ENCODE measurements at places on chromosomes 4 and X. TPM values are rescaled to one million over a fixed set of nuclear protein-coding genes. Genes with fewer than 3 reads are reported as not detected.

SOX3 gene
- total RNA-seq: not detected

- DNase-seq: no peak
Observed at GRCh38 chr4:70688795-70689231, 481 bp downstream of the UTP3 start.

DNA sequence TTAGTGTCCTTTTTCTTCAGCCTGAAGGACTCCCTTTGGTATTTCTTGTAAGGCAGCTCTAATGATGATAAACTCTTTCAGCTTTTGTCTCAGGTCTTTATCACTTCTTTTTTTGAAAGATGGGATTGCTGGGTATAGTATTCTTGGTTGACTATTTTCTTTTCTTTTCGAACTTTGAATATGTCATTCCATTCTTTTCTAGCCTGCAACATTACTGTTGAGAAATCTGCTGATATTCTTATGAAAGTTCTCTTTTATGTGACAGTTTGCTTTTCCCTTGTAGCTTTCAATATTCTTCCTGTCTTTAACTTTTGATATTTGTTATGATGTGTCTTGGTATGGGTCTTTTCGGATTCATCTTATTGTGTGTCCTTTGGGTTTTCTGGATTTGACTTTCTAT, 107.6 kb upstream of the SRD5A3 start:
- no peak for DNase-seq

GRCh38 chr4:111483375-111484169, 661.7 kb upstream of the FAM241A start:
- DNase-seq: no peak

GRCh38 chr4:140693562-140693961, 62.6 kb downstream of the TBC1D9 start:
- no peak for DNase-seq

DNA sequence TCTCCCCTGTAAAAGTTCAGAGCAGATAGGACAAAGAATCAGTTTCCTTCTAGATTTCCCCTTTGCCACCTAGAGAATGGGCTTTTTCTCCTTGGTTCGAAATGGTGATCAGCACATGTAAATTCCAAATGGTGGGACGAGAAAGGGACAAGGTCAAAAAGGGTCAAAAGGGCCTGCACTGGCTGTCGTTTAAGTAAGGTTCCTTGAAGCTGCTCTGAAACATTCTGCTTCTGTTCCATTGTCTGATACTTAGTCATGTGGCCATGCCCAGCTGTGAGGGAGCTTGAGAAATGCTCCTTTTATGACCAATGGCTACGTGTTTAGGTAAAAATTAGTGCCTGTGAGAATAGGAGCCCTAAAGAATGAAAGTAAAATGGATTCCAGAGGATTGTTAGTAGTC, 165.9 kb upstream of the CENPE start:
- DNase-seq: no peak

DNA sequence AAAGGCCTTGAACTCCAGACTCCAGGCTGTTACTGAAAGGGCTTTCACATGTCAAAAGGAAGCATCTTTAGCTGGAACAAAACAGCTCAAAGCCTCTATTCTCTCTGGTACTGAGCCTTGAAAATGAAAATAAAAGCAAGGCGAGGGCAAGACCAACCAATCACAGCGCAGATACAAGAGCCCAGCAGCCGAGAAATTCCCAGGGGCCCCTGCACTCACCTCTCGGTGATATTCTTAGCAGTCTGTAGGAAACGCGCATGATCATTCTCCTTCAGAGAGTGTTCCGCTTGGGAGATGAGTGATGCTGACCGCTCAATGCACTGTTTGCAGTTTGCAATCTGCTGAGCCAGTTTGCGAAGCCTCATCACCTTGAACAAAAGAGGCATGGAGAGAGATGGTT, 138.1 kb downstream of the MID1 start:
- no peak for DNase-seq

GRCh38 chr4:83276299-83277040, 8.1 kb downstream of the COQ2 start:
- no peak for DNase-seq

CTAG1B gene
- not detected for total RNA-seq

DNA sequence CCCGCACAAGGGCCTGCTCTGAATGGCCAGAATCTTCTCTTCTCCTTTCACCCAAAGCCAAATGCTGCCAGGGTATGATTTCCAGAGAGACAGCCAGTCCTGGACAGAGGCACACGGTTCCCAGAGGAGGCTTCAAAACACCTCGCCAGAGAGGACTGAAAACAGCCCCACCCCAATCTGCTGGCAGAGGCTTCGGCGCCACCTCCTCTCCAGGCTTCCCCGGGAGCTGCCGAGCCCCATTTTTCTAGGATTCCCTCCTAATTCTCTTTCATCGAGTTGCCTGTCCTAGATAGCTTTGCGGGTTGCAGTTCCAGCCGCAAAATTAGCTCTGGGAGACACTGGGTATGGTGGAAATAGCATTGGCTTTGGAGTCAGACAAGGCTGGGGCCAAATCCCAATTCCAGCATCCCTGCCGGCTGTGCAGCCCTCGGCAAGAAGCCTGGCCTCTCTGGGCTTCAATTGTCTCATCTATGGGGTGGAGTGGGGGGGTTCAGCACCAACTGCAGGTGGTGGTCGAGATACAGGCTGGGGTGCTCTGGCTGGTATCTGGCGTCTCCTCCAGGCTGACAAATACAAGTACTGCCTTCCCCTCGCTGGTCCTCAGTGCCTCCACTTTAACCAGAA, 22.6 kb downstream of the PPP2R2C start:
- no peak for DNase-seq

PCDH19 gene
- total RNA-seq: not detected

GRCh38 chrX:70219938-70220764, 14.3 kb upstream of the AWAT1 start:
- DNase-seq: no peak

GRCh38 chr4:189787216-189788031, 153.2 kb upstream of the FRG1 start:
- no peak for DNase-seq

SCD5 gene
- total RNA-seq: 2.2 TPM

SCOC gene
- 44.7 TPM for total RNA-seq

GRCh38 chr4:55571806-55572205, 20.2 kb downstream of the PDCL2 start:
- DNase-seq: no peak

DNA sequence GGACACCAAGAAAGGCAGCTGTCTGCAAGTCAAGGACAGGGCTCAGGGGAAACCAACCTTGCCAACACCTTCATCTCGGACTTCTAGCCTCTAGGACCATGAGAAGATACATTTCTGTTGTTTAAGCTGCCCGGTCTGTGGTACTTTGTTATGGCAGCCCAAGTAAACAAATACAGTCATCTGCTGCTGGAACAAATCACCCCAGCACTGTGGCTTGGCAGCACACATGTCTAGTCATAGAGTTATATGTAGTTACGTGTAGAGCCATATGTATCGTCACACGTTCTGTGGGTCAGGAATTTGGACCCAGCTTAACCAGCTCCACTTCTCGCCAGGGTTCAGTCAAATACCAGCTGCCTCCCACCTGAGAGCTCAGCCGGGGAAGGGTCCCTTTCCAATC, 2.5 kb downstream of the HTT-AS start:
- DNase-seq: no peak

CT45A1 gene
- not detected for total RNA-seq

NKX3-2 gene
- not detected for total RNA-seq

DNA sequence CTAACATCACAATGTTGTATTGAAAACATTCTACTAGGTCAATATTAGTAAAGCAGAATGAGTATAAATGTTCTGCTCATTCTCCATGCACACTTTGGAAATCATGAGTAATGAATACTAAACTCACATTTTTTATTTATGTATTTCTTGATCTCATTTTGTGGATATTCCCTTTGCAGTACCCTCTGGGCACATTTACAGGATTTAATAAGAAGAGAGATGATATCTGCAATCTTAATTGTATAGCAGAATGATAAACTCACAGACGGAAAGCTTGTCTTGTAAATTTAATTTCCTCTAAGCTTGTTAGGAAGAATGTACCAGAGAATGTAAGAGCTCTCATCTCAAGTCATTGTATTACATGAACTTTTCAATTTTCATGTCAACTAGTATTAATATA, 1279.7 kb downstream of the PCDH7 start:
- DNase-seq: no peak

HPGDS gene
- total RNA-seq: not detected

YY2 gene
- 2.0 TPM for total RNA-seq

RS1 gene
- not detected for total RNA-seq

- peak; percentile 52 for DNase-seq
Observed at GRCh38 chr4:109729117-109729717, 653 bp downstream of the PLA2G12A start.

HSFX1 gene
- 0.31 TPM for total RNA-seq

LRCH2 gene
- not detected for total RNA-seq

SASH3 gene
- 117 TPM for total RNA-seq

DNA sequence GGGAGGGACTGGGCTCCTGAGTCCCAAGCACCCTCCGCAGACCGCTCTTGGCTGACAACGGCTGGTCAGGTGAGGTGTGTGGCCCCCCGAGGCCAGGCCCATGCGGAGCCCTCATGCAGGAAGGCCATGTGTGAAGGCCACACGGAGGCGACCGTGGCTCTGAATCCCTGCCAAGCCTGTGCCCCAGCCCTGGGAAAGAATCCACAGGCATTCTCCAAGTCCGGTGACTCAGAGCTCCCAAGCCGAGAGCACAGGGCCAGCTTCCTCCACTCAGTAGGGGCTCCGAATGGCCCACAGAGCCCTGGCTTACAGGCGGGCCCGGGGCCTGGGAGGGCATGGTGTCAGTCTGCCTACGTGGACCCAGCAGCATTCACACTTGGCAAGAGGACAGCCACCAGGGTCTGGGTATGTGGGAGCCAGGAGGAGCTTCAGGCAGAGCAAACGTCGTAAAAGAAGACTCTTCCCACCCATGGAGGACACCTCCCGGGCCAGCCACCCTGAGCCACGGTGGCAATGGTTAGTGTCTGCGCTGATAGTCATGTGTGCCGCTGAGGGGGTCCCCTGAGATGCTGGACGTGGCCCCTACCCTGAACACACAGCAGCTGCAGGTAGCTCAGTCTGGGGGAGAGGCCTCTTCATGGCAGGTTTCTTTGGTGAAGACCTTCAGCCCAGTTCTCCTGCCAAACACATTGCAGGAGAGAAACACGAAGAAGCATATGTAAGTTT, 105.7 kb downstream of the PSAPL1 start:
- DNase-seq: no peak

DNA sequence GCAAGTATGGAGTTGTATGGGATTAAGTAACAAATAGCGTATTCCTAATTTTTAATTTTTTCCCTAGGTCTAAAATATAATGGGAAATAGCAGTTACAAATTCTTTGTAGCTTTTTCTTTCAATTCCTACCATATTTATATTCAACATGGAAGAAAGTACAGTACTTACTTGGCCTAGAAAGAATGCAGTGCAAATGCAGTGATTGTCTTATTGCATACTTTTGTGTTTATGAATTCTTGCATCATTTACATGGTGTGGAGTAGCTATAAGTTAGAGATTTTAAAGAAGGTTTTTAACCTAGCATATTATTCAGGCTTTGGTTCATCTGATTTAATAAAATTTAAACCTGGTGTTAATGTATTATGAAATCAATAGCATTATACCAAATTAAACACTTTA, 263.3 kb downstream of the BMPR1B start:
- DNase-seq: no peak

POLR2B gene
- 119 TPM for total RNA-seq

DNA sequence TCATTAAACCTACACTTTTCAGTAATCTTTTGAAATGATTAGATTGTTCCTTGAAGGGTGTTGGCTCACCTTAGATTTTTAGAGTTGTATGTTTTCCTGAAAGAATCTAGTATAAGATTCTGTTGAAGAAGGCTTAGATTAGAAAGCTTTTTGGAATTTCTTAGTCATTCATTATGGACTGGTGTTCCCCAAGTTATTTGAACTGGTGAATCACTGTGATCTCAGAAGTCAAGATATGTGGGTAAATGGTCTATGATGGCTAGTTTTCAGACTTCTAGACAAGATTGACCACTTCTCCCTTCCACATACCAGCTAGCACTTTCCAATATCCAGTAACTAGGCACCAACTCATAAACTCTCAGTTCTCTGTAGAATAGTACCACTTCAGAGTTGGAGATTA, 138.1 kb downstream of the KDM6A start:
- DNase-seq: no peak

DNA sequence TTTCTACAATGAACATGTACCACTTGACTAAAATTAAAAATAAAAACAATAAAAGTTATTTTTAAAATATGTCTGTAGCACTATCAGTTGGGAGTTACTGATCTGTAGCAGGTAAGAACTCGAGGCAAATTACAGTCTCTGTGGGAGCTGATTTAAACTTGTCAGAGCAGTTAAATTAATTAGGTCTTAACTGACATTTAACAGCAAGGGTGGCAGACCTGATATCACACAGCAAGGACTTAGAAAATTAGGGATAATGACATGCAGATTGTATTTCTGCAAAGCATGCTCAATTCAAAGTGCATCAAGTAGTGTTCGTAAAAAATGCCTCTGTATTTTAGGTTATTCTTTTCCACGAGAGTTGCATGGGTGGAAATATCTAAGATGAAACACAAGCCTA, 208.9 kb downstream of the SPATA18 start:
- DNase-seq: no peak

DNA sequence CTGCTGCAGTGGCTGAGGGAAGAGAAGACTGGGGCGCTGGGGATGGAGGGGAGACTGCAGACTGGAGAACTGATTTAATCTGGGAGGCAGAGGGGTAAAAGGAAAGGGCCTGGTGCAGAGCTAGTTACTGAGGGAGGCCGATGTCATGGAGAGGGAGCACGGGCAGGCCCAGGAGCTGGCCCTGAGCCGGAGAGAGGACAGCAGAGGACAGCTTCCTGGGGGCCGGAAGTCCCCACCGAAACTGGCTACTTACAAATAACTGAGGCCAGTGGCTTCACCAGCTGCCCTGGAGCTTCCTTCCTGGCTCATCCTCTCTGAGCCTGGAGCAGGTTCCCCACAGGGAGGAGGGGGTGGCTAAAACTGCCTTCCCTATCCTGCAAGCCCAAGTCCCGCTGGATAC, 26.9 kb downstream of the NSG1 start:
- no peak for DNase-seq

- DNase-seq: no peak
Observed at GRCh38 chr4:8725071-8725841, 132.7 kb downstream of the CPZ start.

DNA sequence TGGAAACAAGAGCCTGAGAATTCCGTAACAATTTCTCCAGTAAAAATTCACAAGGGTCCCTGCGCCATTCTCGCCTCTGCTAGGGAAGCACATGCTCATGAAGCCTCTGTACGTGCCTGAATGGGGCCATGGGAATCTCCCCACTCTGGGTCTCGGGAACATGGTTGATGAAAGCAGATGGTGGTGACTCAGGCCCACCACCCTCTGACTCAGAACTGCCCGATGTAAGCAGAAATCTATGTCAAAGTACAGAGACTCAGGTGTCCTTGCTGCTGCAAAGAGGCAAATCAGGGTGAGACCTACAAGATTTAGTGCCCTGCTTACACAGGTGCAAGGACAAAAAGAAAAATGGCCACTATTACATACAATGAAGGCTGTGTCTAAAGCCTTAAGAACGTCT, 65.0 kb downstream of the SCD5 start:
- DNase-seq: peak; percentile 27

- DNase-seq: no peak
Observed at GRCh38 chrX:110013968-110014367, 11.1 kb downstream of the TMEM164 start.

GRCh38 chr4:14359991-14360390, 642.3 kb upstream of the CPEB2 start:
- DNase-seq: no peak

GRCh38 chrX:13994104-13994503, 35.6 kb downstream of the GEMIN8 start:
- DNase-seq: no peak

STARD8 gene
- 0.36 TPM for total RNA-seq

Measured in activated CD8-positive, alpha-beta T cell treated with anti-CD3 and anti-CD28 coated beads for 36 hours (primary cell).